ENCODE measurements at places on chromosomes 6 and 20.

DNA sequence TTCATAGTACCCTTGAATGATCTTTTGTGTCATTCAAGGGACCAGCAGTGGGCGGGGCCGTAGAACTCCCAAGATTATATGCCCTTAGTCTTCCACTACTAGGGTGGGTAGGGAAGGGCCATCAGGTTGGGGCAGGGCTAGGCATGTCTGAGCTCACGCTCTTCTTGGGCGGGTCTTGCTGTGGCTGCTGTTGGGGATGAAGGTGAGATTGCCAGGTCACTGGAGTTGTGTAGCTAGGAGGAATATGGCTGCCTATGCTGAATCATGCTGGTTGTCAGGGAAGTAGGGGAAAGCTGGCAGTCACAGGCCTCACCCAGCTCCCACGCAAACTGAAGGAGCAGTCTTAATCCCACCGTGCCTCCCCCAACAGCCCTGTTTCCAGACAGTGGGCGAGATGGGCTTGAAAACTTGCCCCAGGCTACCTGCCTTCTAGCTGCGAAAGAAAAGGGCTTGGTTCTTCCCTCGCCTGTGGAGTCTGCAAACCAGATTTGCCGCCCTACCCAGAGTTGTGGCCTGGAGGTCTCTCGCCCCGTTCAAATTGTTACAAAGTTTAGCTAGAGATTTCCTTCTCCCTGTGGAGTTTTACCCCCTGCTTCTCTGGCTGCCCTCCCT is 76.4 kb upstream of the ADGRF4 start:
- no peak for DNase-seq

DNA sequence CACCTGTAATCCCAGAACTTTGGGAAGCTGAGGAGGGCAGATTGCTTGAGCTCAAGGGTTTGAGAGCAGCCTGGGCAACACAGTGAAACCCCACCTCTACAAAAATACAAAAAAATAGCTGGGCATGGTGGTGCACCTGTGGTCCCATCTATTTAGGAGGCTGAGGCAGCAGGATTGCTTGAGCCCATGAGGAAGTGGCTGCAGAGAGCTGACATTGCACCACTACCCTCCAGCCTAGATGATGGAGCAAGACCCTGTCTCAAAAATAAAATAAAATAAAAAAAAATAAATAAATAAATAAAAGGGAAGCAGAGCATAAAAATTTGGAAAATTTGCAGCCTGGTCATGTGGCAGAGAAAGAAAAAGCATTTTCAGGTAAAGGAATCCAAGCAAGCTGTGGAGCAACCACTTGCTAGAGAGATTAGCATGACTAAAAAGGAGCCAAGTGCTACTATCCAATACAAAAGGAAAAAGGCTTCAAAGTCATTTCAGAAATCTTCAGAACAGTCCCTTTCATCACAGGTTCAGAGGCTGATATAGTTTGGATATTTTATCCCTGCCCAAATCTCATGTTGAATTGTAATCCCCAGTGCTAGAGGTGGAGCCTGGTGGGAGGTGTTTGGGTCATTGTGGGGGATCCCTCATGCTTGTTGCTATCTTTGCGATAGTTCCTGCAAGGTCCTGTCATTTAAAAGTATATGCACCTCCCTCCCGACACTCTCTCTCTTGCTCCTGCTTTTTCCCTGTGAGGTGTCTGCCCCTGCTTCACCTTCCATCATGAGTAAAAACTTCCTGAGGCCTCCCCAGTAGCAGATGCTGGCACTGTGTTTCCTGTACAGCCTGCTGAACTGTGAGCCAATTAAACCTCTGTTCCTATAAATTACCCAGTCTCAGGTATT is 11.2 kb upstream of the TTK start:
- no peak for DNase-seq

GRCh38 chr6:105646391-105646867 is 243.5 kb upstream of the PREP start:
- no peak for DNase-seq

DNA sequence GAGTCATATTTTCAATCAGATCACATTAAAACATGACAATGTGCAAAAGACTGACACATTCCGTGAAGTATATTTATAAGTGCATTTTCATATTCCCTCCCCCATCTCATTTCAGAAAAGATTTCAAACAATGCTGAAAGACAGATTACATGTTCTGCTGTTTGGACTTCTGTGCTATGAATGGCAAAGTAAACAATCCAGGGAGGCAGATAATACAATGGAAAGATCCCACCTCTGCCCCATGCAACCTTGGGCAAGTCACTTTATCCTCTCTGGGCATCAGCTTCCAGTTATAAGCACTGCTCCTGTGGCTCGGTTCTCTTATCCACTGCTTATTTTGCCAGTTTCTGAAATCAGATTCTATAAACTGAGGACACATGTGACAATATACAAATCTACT is 110.2 kb downstream of the RCAN2 start:
- DNase-seq, result no peak

GRCh38 chr6:41625442-41625841 is 12.8 kb upstream of the MDFI start:
- peak; percentile 66 for DNase-seq

GRCh38 chr6:49898904-49899566 is 32.7 kb upstream of the CRISP1 start:
- no peak for DNase-seq

GRCh38 chr6:146484411-146484810 is 59.2 kb upstream of the RAB32 start:
- DNase-seq, result no peak

- peak; percentile 79 for DNase-seq
Measured at GRCh38 chr20:39874049-39874893, 814.8 kb downstream of the MAFB start.

GRCh38 chr20:1618954-1619540 is 762 bp downstream of the SIRPB1 start:
- DNase-seq, result no peak

- DNase-seq, result peak; percentile 73
Measured at GRCh38 chr6:32148289-32149091, 3.2 kb downstream of the PRRT1 start.

- DNase-seq, result no peak
Measured at GRCh38 chr6:45933855-45934254, 81.8 kb downstream of the CLIC5 start.

DNA sequence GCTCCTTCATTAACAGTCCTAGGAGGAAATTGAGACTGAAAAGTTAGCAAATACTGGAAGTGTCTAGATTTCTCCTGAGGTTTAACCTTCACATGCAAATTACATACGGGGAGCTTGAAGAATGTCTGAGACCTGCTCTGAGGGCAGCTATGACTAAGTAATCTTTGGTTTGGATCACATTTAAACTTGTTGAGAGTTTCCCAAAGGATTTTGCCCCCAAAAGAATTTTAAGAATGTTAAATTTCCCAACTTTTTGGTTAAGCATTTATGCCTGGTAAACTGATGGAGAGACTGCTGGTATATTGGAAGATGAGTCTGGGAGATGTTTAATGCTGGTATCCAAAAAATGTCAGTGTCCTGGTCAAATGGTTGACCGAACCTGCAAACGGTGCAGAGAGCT is 97.0 kb downstream of the RREB1 start:
- no peak for DNase-seq

- DNase-seq, result peak; percentile 38
Measured at GRCh38 chr6:105135056-105135455, 44.8 kb downstream of the POPDC3 start.

GRCh38 chr6:6736791-6737654 is 148.5 kb downstream of the LY86 start:
- peak; percentile 86 for DNase-seq

GRCh38 chr6:79307321-79308036 is 73.0 kb upstream of the HMGN3 start:
- DNase-seq, result no peak

DNA sequence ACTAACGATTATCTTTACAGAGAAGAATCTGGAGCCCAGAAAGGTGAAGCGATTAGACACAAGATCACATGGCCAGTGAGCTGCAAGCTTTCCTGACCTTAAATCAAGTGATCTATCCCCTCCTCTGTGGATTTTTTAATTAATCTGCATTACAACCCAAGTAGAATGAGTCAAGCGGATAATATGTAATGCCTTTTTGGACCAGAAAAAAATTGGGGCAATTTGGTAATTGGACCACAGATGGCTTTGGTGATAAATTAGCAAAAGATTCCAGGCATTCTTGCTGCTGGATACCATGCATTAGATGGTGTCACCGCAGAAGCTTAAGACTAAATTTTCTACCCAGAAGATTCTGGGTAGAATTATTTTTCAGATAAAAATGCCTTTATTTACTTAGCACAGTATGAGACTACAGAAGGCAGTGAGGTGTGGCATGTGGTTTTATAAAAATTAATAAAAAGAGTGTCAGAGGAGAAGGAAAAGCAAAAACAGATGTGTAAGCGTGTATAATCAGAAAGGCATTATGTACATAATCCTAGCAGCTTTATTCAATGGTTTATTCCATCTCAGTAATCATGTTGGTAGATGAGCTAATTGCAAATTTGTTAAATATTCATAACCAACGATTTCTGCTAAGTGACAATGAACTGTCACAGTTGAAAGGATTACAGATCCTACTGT is 53.9 kb upstream of the PCSK2 start:
- DNase-seq, result no peak

DNA sequence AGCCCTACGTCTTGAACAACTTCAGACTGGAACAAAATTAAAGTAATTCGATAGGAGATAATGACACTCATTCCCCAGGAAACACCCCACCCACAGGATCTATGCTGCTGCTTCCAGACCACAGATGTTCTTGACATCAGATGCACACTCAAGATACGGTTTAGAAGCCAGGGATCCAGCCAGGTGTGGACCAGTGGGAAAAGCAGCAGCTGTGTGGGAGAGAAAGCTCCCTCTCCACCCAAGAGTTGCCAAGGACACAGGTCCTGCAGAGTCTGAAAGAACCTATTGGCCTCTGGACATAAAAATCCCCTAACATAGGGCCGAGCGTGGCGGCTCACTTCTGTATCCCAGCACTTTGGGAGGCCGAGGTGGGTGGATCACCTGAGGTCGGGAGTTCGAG is 91.7 kb upstream of the NFATC2 start:
- peak; percentile 76 for DNase-seq

DNA sequence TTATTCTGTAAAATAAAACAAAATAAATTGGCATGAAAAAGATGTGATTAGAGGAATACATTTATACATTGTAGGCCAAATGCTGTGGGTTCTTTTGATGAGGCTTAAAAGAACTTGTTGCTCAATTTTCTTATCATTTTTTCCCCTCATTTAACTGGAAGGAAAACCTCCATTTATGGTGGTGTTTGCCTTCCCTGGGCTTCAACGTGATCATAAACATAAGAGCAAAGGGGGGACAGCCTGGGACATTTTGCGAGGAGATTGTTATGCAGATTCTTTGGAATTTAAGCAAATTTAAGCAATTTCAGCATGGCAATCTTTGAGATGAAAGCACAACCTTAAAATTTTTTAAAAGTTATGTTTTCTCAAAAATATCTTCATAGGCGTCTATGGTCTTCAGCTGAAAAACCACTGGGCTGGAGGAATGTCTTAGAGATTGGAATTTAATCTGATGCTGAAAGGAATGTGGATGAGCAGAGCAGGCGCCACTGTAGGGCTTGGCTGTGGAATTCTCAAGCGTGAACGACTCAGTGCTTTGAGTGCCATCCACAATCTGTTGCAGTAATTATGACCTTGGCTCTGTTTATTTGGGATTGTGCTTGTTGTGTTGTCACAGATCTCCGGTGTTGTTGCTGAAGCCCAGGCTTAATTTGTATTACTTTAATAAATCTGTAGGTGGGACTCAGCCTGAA is 149.4 kb upstream of the MLIP start:
- no peak for DNase-seq
